ENCODE measurements at places on chromosomes 1 and 21.

DNA sequence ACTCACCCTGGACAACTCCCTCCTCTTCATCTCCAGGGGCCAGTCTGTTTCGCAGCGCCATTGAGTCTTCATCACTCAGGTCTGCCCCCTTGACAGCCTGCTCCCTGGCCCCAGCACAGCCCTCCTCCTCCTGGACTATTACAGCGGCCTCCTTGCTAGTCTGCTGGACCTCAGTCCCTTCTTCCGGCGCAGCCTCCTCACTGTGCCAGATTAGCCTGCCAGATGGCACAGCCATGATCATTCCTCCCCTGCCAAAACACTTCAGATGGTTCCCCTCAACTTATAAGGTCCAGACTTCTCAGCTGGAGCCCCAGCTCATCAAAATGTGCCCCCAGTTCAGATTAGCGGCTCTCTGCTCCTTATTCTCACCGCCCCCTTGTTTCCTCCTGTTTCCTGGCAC is 7.0 kb upstream of the CELSR2 start:
- DNase-seq: no peak

DNA sequence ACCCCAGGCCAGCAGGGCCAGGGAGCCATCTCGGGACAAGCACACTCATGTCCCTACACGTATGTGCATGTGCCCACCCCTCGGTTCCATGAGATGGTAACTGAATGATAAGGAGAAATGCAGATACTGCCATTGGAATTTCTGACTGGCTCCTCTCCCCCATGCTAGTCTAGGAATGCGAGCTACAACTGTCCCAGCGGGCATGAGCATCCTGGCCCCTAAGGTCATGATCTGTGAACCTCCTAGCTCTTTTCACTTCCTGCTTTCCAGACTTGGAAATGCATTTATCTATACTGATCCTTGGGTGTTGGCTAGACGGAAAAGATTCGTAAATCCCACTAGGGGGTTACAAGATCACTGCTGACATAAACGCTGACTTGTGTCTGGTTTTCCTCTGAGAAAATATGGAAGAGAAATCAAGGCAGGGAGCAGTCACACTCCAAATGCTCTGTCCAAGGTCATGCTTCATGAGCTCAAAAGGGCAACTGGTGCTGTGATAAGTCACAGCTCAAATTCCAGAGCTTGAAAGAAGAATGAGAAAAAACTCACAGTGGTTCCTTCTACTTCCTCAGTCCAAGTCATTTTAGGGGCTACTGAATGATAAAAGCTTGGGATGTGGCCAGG is 49.8 kb downstream of the SLC45A1 start:
- no peak for DNase-seq

- no peak for DNase-seq
Measured at GRCh38 chr1:145992958-145993617, 3.3 kb downstream of the TXNIP start.

DNA sequence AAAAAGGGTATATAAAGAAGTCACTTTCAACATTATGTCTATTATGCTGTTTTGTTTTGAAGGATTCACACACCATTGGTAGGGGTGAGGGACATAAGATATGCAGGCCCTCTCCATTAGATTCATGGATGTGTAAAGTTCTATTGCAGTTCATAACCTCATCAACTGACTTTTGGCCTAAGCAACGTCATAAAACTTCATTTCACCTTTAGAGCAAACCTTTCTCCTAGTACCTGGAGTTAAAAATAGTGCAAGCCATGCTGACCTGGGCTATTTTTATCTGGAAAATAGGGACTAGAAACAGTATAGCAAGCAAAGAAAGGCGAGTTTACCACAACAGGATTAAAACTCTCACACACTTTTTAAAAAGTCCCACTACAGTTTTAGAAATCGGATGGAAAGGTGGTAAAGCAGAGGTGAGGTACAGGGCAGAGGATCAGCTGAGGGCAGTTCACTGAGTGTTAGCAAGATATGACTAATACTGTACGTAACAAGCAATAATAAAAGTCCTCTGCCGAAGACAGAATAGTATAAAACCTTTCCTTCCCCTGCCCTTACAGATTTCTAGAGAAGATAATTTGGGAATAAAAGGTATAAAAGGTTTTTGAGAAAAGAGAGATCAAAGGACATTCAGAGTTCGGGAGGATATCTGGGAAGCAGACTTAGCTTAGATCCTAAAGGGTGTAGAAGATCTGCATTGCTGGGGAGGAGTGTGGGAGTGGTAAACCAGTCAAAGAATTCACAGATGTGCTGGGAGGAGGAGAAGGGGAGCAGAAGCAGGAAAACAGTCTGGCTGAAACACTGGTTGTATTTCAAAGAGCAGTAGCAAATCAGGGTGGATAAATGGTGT is 14.3 kb downstream of the EGLN1 start:
- DNase-seq: no peak

DNA sequence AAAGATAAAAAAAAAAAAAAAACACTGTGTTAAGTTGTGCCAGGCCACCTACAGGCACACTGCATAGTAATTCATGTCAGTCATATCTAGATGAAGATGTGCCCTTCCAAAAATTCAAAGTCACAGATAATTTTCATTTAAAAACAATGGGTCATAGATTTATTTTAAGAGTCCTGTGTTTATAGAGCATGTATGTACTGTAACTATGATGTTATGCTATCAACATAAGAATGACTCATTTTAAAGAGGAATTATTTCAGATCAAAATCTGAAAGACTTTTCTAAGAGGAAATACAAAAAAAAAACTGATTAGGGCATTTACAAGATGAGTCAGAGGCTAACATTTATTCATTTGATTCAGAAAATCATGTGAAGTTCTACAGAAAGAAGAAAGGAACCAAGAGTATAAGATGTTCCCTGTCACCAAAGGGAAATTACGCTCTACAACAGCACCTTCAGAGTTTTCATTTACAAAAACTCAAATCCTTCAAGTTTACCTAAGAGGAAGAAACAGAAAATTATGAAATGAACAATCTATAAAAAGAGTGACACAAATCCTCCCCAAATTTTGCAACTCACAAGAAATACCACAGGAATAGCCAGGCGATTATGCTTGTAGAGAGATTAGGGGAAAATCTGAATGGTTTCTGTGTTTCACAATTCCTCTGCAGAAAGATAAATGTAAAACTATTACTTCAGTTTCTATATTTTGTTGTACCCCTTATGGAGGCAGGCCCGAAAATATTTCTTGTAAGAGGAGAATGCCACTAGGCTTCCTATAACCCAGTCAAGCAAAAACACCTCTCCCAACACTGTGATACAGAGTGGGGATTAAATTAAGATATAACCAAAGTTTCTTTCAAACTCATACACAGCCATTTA is 13.8 kb downstream of the TP53BP2 start:
- no peak for DNase-seq

DNA sequence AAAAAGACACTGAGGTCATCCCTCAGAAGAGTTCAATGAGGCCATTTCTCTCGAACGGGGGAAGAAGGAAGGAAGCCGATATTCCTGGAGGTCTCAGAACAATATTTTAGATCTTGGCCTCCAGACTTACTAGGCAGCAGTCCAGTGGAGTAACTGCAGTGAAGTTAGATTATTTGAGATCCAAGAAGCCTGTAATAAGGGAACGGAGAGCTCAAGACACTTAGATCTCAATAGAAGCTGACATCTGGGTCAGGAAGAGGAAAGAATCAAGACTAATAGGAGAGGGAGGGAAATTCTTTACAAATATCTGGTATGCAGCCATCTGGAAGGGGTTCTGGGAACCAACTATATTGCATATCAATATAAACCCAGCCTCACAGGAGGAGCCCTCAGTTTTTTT is 13.6 kb upstream of the ENAH start:
- no peak for DNase-seq

- DNase-seq: peak; percentile 16
Measured at GRCh38 chr21:31180256-31181081, 142.2 kb upstream of the KRTAP19-8 start.

DNA sequence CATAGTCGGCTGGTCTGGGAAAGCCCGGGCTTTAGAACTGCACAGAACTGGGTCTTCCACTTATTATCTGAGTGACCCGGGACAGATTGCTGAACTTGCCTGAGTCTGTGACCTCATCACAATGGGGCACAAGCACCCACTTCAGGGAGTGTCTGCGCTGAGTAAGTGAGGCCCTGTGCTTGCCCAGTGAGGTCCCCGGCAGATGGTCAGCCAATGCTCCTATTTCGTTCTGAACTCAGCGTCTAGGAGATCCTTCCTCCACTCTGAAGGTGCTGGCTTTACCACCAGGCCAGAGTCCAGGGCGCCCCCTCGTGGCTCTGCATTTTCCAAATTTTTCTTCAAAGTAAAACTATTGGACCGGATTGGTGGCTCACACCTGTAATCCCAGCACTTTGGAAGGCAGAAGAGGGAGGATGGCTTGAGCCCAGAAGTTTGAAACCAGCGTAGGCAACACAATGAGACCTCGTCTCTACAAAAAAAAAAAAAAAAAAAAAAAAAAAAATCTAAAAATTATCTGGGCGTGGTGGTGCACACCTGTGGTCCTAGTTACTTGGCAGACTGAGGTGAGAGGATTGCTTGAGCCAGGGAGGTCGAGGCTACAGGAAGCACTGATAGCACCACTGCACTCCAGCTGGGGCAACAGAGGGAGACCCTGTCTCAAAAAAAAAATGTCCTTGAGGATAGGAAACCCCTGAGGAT is 61.7 kb downstream of the FCRL5 start:
- DNase-seq: peak; percentile 50
